ENCODE measurements at places on chromosomes 7 and 10.

GRCh38 chr10:88647061-88647615 is 17.1 kb upstream of the LIPF start:
- DNase-seq = no peak

DNA sequence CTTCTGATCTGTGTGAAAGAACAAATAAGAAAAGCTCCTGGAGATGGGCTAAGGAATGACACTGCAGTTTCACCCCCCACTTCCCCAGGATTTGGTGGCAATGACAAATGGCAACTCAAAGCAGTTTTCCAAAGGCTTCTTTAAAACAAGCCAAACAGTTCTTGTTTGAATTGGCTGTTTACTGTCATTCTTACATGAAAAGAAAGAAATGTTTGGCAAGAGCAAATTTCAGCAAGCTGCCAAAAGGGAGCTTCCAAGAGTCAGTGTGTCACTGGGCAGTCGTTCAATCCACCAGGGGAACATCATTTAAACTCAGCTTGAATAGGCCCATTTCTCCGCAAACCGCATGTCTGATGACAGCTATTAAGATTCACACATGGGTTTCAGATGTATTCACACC is 119.0 kb upstream of the RHOBTB1 start:
- no peak for DNase-seq

DNA sequence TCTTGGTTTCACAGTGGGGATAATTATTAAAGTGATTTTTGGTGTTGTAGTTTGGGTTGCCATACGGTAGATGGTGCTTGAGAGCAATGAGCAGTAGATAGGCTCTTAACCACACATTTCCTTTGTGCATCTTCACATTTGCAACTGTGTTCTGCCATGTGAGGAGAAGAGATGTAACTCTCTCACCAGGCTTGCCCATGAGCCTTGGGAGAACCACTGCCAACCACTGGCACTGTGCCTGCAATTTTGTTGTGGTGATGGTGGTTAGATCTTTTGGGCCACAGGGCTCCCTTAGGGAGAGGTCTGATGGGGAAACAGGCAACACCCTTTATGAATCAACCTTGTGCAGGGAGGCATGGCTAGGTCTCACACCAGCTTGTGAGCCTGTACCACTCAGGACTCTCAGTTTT is 204.3 kb downstream of the CCDC7 start:
- no peak for DNase-seq

- no peak for DNase-seq
Measured at GRCh38 chr10:93475227-93475626, 6.9 kb downstream of the MYOF start.

- DNase-seq = no peak
Measured at GRCh38 chr10:79628988-79629954, 18.5 kb downstream of the SFTPA1 start.

DNA sequence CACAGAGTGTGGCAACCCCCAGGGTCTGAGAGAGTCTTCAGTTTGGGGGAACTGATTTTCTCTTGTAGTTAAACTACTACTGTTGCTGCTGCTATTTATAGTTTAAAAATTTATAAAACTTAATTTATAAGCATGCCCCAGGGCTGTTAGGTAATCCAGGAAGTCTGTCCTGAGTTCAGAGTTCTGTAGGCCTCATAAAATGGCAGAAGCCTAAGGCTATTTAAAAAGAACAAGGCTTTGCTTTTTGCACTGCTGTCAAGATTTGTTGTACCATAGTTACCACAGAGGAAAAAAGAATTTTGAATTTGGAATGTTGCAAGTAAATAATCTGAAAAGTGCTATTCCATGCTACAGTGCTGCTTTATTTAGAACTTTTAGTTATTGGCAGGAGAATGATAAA is 66.1 kb downstream of the AGK start:
- no peak for DNase-seq

DNA sequence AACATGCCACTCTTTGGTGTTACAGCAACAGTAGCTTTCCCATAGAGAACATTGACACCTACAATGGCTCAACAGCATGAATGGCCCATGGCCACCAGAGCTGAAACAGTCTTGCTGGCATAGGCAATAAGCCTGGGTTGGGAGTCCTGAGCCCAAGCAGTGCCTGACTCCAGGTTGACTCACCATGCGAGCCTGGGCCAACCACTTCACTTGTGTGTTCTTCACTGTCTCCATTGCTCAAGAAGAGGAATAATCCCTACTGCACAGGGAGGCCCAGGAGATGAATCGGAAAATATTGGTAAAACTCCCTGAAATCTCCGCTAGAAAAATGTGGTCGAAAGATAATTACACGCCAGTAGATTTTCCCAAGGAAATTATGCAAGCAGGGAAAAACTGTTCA is 89.2 kb upstream of the INHBA start:
- DNase-seq = no peak

GRCh38 chr7:23965296-23965695 is 255.3 kb downstream of the STK31 start:
- DNase-seq = no peak

GRCh38 chr10:21529032-21529910 is 3.8 kb upstream of the SKIDA1 start:
- no peak for DNase-seq

DNA sequence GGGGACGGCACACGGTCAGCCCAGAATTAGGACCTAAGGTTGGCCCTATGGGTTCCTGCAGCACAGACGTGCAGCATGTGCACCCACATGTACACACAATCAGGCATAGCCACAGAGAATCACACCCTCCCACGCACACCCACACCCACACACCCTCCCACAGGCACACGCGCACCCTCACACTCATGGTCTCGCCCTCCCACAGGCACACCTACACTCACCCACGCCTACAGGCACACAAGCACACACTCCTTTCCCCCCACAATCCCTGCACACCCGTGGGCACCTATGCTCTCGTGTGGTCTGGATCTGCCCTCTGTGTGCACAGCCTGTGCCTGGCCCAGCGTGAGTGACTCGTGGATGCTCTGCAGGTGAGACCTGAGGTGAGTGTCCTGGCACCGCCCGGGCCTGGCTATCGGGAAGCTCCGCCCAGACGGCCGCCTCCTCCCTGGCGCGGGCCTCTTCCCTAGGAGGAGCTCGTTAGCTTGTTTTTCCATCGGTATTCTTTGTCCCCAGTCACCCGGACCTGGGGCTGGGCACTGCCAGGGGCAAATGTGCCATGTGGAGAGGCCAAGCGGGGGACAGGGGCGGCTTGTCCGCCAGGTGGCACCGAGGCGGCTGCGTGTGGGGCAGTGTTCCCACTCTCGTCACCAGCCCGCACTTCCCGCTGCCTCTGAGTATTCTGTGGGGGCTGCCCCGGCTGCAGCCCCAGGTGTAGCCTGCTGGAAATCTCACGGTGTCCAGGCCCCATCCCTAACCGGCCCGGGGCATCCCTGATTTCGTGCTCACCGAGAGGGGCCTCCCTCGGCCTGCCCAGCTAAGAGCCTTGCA is 110.2 kb upstream of the FAM20C start:
- DNase-seq = no peak

GRCh38 chr7:118648002-118648401 is 423.5 kb downstream of the ANKRD7 start:
- no peak for DNase-seq

DNA sequence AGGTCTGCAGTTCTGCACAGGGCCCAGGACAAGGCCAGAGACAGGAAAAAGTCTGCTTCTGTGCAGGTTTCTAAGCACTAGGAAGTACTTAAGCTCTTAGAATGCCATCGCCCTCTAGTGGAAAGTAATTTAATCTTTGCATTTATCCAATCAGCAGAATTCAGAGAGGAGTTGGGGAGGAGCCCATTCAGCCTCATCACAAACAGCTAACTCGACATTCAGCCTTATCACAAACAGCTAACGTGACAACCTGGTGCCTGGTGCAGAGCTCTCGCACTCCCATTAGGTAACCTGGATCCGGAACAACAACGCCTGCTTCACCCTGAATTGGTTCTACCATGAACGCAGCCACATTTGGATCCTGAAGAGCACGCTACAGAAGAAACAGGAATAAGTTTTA is 15.2 kb downstream of the OAT start:
- peak; percentile 38 for DNase-seq

DNA sequence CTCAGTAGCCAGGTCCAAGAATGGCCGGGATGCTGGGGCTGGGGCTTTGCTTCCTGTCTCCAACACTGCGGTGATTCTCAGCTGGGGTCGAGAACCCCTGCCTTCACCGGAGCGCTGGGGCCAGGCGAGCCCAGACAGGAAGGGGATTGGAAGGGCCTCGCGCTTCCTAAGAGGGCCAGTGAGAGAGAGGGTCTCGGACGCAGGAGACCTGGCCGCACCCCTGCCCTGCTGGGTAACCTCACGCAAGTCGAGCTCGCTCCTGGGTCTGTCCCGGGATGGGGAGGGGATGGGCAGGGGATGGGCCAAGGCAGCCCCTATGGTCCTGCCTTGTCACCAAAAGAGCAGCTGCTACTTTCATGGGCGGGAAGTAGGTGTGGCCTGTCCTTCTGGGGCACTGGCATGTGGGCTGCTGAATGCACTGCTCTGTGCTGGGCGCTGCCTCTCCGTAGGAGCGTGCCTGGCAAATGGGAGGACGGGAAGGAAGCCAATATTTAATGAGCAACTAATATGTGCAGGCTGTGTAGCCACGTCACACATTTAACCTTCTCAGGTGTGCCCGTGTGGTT is 20.0 kb downstream of the KCNK18 start:
- no peak for DNase-seq

DNA sequence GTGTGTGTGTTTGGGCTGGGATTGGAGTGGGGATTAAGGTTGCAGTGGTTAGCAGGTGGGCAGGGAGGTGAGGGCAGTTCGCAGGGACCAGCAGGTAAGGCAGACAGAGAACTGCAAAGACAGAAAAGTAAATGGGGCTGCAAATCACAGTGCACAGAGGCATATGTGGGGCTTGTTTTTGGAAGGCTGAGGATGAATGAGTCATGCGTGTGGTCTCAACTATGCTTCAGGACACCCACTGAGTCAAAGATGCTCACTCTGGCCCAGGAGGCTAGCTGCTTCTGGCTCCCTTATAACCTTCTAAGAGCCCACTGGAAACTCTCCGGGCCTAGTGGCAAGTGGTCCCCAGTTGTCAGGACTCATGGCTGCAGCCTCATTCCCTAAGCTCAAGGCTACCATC is 118.2 kb downstream of the ZNF248 start:
- no peak for DNase-seq

DNA sequence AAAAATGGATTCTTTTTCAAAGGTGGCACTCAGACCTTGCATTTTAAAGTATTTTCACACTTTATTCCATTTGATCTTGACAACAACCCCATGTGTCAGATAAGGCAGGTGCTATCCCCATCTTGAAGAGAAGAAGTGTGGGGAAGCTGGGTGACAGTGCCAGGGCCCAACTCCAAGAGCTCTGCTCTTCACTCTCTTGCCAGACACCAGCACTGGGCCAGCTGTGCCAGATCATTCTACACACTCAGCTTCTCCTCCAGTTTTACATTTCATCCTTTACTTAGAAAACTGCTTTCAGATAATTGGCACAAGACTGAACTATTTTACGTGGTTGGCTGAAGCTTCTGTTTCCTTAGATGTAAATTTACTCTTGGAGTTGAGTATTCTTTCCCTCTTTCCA is 64.4 kb downstream of the ENO4 start:
- no peak for DNase-seq

DNA sequence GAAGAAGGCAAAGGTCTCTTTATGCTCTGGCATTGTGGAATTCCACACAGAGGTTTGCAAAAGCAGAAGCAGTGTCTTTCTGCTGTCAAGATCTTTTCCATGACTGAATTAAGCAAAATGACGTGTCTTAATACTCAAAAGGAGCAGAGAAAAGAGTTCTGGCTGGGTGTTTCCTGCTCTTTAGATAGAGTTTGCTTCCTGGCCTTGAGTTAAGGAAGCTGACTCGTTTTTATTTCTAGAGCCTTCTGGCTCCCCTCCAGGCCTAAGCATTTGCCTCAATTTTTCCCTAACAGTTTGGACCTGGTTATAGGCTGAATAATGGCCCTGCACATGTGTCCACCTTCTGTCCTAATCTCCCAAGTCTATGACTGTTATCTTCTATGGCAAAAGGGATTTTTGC is 21.6 kb downstream of the TAS2R41 start:
- no peak for DNase-seq

GRCh38 chr10:9091530-9092093 is 1037.1 kb downstream of the GATA3 start:
- DNase-seq = no peak

GRCh38 chr7:123460616-123461015 is 73.8 kb downstream of the IQUB start:
- DNase-seq = no peak

- no peak for DNase-seq
Measured at GRCh38 chr7:130996833-130997231, 262.8 kb upstream of the KLF14 start.

GRCh38 chr10:31942892-31943291 is 14.3 kb upstream of the ARHGAP12 start:
- no peak for DNase-seq

GRCh38 chr7:101015626-101016025 is 4.3 kb upstream of the MUC17 start:
- DNase-seq = no peak

DNA sequence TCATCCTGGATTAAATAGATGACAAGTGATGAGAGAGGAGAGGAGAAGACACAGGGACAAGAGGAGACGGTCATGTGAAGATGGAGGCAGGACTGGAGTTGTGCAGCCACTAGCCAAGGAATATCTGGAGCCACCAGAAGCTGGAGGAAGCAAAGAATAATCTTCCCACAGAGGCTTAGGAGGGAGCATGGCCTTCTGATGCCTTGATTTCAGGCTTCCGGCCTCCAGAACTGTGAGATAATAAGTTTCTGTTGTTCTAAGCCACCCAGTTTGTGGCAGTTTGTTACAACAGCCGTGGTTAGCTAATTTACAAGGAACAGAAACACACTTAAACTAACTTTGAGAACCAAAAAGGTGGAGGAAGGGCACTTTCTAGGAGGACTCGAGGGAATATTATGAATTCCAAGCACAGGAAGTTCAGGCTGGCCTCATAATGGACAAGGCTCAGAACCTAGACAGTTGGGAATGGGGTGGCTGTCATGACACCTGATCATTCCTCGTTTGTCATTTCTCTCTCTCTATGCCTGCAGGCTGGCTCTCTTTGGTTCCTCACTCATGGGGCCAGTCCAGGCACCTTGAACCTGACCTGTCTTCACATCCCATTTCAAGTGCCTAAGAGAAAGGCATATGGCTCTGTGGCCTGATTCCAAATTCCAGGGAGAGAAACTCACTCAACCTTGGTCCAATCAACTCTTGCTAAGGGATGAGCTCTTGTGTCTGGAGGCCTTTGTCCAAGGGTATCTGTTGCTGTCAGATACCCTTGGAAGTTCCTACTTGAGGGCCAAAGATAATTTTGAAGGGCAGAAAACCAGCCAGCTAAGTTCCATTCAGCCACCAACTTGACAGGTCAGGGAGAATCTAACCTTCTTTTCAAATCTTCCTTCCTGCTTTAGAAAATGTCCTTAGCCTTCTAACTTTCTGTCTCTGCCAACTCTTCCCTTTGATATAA is 33.5 kb upstream of the PDZD8 start:
- DNase-seq = no peak

Measured in NCI-H1048 (cell line).